Stimulated activated CD4-positive, alpha-beta T cell treated with anti-CD3 and anti-CD28 coated beads, Interleukin-15, amount 100 ng/mL, for 1 hour (primary cell): ENCODE measurements at places on chromosomes 5 and 9.

- DNase-seq: no peak
Measured at GRCh38 chr9:91577633-91578061, 154.0 kb upstream of the NFIL3 start.

DNA sequence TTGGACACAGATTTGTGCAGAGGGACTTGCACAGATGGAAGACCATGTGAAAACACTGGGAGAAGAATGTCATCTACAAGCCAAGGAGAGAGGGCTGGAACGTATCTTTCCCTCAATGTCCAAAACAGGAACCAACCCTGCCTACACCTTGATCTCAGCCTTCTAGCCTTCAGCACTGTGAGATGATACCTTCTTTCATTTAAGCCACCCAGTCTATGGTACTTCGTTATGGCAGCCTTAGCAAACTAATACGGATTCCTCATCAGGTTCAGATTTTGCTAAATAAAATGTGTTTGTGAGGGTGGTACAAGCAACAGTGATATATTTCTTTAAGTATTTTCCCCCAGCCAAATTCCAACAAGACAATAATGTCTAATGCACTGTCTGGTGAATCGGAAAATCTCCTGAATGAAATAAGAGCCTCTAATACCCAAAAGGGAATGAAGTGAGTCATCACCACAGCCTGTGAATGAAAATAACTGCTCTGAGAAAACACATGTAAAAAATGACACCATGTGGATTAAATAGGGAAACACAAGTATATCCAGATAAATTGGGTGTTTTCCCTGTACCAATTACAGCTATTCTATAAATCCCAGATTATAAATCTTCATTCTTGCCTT, 182.8 kb upstream of the TARS1 start:
- no peak for DNase-seq

- no peak for DNase-seq
Measured at GRCh38 chr5:3535414-3536211, 60.0 kb upstream of the IRX1 start.

DNA sequence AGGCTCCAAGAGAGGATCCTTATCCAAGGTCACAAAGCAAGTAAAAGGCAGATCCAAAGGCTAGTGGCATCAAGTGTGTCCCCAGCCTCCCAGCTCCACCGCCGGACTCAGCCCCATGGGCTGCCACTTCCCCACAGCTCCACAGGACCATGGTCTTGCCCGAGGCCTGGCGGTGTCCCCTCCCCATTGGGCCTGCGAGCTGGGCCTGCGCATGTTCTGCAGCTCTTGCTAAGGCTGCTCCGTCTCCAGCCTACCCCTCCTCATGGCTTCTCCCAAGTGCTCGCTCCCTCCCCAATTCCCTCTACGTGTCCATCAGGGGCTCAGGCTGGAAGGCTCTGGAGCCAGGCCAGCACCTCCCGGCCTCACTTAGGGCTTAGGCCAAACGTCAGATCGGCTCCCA, 29.4 kb downstream of the DBH start:
- no peak for DNase-seq

- no peak for DNase-seq
Measured at GRCh38 chr9:96169484-96169883, 132.5 kb downstream of the HSD17B3 start.

- DNase-seq: no peak
Measured at GRCh38 chr9:34628656-34629490, at the start of gene ARID3C. Gene ARID3C (minus strand): TSS chr9:34629066. CDS start chr9:34628014, 1,052 bp downstream.

- DNase-seq: no peak
Measured at GRCh38 chr5:120982351-120982750, 518.3 kb downstream of the PRR16 start.

DNA sequence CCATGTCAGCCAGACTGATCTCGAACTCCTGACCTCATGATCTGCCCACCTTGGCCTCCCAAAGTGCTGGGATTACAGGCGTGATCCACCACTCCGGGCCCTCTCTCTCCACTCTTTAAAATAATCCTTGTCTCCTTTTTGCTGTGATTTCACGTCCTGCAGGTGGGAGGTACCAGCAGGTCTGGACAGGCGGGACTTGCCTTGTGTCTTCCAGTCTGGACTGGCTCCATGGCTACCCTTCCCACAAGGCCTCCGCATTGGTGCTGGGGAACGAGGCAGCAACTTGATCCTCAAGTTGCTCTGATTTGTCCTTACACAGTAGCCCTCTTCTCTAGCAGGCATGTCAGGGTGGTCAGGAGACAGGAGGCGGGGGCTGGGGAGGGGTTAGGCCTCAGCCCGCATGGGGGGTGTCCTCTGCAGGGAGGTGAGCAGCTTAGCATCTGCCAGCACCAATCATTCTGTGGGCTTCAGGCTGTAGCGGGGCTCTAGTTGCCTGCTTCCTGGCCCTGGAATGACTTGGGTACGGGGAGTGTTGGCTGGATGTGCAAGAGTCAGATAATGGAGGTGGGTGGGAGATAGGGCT, 54.3 kb downstream of the TENT4A start:
- no peak for DNase-seq

DNA sequence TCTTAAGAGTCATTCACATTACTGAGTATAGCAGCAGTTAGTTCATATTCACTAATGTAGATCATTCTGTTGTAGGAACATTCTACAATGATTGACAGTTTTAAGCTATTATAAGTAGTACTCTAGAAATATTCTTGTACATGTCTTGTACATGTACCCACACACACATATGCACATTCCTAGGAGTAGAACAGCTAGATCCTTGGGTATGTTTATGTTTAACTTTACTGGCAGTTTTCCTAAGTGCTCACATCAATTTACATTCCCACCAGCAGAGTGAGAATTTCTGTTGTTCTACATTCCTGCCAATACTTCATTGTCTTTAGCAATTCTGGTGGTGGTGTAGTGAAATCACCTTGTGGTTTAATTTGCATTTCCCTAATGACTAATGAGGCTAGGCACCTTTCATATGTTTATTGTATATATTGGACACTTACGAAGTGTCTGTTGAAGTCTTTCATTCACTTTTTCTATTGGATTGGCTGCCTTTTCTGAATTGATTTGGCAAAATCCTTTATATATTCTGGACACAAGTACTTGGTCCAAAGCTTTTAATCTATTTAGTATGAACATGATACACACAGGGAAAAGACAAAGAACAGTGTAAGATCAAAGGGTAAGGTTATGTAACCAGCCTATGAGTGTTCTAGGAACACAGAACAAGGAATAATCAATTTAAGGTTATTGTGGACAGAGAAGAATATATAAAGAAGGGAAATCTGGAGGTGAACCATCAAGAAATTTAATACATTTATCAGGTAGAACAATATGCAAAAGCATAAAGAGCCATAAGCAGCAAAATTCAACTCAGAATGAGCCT, 95.6 kb downstream of the MLLT3 start:
- DNase-seq: no peak

- DNase-seq: no peak
Measured at GRCh38 chr9:109781086-109781485, 1.1 kb downstream of the PALM2AKAP2 start.

GRCh38 chr5:78162253-78162862, 132.1 kb downstream of the AP3B1 start:
- DNase-seq: no peak

- DNase-seq: no peak
Measured at GRCh38 chr5:94027145-94027544, 285.7 kb upstream of the POU5F2 start.

DNA sequence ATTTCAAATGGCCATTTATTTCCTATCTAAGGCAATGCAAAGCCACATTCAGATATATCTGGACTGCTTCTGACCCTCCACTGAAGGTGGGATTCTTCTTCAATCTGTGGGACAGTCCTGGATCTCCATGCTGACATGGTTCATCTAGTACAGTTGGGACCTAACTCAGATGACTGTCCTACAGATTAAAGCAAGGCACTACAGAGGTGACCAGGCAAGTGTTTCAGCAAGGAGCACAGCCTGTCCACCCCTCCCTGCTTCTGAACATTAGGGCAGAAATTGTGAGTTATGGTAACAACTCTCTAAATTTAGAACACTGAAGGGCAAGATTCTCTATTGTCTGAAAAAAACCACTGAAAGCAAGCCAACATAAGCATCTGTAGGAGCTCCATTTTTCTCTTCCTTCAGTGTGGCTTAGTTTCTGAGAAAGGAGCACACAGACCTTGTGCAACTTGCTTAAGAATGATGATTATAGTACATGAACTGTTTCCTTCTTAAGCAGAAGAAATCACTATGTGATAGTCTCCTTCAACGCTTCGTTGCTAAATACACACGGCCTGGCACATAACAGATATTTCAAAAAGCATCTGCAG, 62.9 kb upstream of the BARX1 start:
- no peak for DNase-seq

GRCh38 chr9:33295571-33295970, 5.3 kb downstream of the NFX1 start:
- DNase-seq: no peak

- DNase-seq: no peak
Measured at GRCh38 chr9:128918921-128919320, 1.9 kb upstream of the PHYHD1 start.

- DNase-seq: no peak
Measured at GRCh38 chr5:179307931-179308471, 37.3 kb downstream of the ADAMTS2 start.

DNA sequence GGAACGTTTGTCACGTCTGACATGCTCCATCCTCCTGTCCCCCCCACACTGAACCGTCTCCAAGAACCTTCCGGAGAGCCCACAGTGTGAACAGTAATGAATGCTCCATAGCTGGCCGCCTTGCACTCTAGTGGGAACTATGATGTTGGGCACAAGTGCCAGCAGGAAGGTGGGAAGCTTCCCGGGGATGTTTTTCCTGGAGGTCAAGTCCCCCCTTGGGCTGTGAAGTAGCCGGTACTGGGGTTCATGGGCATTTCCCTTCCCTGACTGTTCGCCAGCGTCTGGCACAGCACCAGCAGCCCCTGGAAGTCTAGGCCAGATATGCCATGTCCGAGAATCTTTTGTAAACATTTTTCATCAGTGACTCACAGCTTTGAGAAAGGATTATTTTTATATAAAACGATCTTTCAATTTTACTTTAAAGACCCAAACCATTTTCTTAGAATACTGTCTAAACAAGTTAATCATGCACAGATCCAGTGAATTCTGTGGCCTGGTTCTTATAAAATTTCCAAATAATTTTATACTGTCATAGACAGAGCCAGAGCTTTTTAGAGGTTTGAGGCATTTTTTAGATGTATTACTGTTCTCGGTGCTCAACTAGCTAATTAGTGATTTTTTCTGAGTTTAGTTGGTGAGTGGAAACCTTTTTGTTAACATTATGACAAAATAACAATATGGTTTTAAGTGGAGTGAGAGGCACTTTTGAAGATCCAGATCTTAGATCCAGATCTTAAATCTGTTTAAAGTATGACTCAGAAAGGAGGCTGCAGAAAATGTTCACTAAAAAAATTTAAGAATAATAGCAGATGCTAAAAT, 11.6 kb downstream of the ABL1 start:
- no peak for DNase-seq

DNA sequence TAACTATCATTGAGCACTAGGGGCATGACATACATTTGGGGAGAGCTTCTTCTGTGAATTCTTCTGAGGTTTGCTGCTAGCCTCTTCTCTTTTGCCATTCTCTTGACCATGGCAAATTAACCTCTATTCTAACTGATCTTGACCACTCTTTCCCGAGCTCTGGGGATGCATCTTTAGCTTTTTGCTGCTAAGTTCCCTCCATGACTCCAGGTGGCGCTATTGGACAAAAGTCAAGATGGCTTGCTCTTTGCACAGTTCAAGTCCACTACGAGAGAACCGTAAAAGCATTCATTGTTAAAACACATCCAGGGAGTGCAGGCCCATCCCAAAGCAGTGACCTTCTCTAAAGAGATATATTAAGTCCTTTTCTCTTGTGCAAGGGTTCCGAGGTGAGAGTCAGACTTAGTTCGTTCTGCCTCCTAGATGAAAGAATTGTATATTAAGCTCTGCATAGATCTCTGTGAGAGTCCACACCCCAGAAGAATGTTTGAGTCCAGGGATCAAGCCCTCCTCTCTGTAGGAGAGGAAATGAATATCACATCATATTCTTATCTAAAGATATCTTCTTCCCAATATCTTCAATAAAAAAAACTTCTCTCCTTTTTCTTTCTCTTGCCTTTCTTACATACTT, 1152.9 kb upstream of the CDH6 start:
- DNase-seq: no peak

- DNase-seq: no peak
Measured at GRCh38 chr5:119315516-119315949, 40.3 kb upstream of the TNFAIP8 start.

GRCh38 chr9:121357011-121357410, 13.0 kb downstream of the STOM start:
- DNase-seq: no peak

GRCh38 chr5:124132843-124133242, 613.6 kb downstream of the ZNF608 start:
- no peak for DNase-seq

DNA sequence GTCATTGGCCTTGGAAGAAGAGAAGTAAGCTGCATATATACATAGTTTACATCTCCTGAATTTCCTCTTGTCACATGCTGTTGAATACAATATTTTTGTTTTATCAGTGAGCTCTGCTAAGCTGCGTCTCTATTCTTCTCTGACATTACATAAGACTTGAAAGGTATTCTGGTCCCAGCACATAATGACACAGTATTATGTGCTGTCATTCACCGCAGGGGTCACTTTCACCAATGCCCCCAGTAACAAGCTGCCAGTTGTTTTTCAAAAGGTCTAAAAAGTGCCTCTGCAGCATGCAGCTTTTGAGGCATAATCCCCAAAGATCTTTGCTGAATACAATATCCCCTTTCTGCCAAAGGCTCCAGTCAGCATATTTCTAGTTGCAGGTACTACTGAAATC, 349.0 kb upstream of the FAM174A start:
- no peak for DNase-seq

- DNase-seq: no peak
Measured at GRCh38 chr5:126681970-126682369, 81.2 kb downstream of the PHAX start.

- no peak for DNase-seq
Measured at GRCh38 chr5:75886706-75887105, 169.5 kb upstream of the POC5 start.

GRCh38 chr5:157857816-157858526, 974 bp downstream of the CLINT1 start:
- no peak for DNase-seq

- no peak for DNase-seq
Measured at GRCh38 chr5:2112173-2113025, 229.7 kb upstream of the IRX4 start.

GRCh38 chr5:132640613-132641012, 17.4 kb upstream of the IL13 start:
- DNase-seq: no peak

DNA sequence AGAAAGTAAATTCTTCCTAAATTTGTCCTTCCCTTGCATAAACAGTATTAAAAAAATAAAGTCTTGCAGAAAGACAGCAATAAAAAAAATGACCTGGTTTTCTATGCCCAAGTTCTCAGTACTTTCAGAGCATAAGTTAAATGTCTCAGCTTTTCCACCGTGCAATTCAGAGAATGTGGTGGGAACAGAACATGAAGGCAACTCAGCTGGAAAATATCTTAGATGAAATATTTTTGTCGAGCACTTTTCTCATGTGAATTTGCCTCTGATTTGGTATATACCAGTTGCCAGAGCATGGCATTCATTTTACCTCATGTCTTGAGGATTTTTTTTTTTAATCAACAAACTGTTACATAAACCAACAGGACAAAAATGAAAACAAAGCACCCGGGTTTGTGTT, 176.1 kb downstream of the CETN3 start:
- DNase-seq: no peak
